Umbilical cord (tissue), 2 donors: ENCODE measurements at places on chromosomes 1 and 21. TPM values are rescaled to one million over a fixed set of nuclear protein-coding genes. Genes with fewer than 3 reads are reported as not detected.

GRCh38 chr1:82108843-82109242 lies 308.1 kb downstream of the ADGRL2 start:
- no peak for DNase-seq

- DNase-seq: peak; percentile 27
Observed at GRCh38 chr1:52632732-52633290, at the start of gene SHISAL2A. TSS of gene SHISAL2A (plus strand) at chr1:52633168. CDS start at chr1:52633494, 326 bp downstream.

- no peak for DNase-seq
Observed at GRCh38 chr1:171220081-171220420, 28.2 kb upstream of the FMO1 start.

DNA sequence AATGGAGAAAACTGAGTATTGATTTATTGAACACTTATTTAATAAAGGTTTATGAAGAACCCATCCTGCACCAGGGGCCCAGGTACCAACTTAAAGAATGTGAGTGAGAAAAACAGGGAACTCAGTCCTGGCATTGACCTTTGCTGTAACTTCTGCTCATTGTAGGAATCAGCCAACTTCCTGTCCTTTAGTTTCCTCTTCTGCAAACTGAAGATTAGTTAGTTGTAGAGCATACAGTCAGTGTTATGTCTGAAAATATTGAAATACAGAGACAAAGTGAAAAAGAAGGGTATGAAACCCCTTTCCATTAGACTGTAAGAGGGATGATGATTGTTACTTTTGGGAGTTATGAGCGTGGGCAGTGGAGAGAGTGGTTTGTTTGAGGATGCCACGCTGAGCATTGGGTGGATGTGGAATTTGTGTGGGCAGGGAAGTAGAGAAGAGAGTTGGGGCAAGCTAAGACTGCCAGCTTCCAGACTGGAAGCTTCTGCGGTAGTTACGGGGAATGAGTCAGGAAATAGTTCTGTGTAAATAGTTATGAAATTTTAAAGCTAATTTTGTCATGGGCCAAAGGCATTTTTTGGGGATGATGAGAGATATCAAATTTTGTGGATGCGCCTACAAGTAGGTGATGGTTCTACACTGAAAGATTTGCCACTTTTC lies 89.2 kb downstream of the GPR88 start:
- no peak for DNase-seq

GRCh38 chr1:221165839-221166500 lies 286.7 kb downstream of the HLX start:
- DNase-seq: peak; percentile 19

GRCh38 chr1:152972196-152972886 lies 1.9 kb downstream of the SPRR4 start:
- DNase-seq: no peak

DNA sequence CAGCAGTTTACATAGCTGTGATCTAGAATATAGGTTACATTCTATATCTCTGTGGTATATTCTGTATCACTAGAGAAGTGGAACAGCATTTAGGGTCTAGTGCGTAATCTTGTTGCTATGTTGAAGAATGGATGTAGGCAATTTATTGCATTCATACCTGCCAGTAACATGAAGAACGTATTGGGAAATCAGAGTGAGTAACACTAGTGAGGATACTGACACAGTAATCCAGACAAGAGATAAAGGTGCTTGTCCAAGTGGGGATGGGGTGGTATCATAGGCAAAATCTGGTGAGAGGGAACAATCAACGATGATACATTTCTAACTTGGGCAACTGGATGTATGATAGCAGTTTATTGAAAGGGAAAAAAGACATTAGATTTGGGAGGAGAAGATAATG lies 9.8 kb downstream of the PPP2R5A start:
- no peak for DNase-seq

- DNase-seq: no peak
Observed at GRCh38 chr1:109794319-109795132, 30.8 kb upstream of the EPS8L3 start.

GRCh38 chr1:3638027-3638426 lies 11.9 kb downstream of the WRAP73 start:
- no peak for DNase-seq

DNA sequence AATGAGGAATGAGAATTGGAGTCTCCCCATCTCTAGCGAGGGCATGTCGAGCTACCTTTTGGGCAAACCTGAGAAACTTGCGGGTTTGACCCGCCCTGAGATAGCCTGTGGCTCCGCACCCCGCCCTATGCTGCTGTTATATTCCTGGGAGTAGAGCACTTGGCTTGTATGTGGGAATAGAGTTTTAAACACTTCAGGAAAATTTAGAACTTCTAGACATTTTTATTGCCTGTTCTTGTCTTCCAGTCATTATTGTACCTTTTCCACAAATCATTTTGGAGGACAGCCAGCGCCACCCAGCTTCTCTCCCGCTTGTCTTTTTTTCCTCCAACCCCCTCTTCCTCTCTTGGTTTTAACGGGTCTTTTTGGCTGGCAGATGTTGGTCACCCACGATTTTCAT lies 738 bp downstream of the GNPAT start:
- DNase-seq: no peak

- DNase-seq: no peak
Observed at GRCh38 chr1:86396498-86396890, 371 bp upstream of the ODF2L start.

DNA sequence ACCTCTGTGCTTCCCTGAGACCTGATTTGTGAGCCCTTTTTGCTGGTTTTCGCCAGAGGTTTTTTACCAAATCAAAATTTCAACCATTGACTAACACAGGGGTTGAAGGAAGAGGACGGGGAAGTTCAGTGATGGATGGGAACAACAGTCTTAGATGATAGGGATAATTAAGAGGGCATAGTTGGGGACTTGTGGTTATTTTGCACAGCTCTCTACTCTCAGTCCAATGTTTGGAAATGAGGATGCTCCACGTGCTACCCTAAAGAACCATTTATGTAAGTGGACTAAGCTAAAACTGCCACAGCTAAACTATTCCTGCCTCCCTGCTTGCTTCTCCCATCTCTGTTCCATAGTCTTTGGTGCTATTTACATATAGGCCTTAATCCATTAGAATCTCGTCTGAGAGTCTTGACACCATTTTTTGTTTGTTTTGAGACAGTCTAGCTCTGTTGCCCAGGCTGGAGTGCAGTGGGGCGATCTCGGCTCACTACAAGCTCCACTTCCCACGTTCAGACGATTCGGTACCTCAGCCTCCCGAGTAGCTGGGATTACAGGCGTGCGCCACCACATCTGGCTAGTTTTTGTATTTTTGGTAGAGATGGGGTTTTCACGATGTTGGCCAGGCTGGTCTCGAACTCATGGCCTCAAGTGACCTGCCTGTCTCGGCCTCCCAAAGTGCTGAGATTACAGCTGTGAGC lies 684 bp upstream of the MCL1 start:
- DNase-seq: no peak

DNA sequence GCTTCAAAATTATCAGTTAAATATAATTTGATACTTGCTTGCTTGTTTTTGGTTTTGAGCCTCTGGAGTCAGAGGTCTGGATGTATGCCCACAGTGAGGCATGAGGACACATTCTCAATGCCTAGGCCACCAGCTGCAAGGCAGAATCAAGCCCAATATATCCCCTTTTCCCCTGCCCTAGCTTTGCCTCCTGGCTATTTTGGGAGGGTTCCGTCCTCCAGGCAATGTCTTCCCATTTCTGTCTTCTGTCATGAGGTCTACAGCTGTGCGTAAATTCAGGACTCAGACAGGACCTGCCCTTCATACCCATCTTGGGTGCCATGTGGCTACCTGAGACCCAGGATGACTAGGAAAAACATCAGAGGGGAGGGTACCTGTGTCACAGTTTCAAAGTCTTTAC lies 19.2 kb downstream of the NRDC start:
- DNase-seq: no peak

GRCh38 chr1:14923727-14924452 lies 229.7 kb upstream of the TMEM51 start:
- peak; percentile 69 for DNase-seq

DNA sequence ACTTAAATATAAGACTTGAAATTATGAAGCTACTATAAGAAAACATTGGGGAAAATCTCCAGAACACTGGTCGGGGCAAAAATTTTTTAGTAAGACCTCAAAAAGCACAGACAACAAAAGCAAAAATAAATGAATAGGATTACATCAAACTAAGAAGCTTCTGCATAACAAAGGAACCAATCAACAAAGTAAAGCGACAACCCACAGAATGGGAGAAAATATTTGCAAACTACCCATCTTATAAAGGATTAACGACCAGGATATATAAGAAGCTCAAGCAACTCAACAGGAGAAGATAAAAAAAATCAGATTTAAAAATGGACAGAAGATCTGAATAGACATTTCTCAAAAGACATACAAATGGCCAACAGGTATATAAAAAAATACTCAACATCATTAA lies 19.1 kb downstream of the UCHL5 start:
- DNase-seq: no peak

- DNase-seq: no peak
Observed at GRCh38 chr1:154151311-154151710, 3.6 kb downstream of the NUP210L start.

GRCh38 chr1:50098591-50099021 lies 10.1 kb upstream of the ELAVL4 start:
- no peak for DNase-seq

DNA sequence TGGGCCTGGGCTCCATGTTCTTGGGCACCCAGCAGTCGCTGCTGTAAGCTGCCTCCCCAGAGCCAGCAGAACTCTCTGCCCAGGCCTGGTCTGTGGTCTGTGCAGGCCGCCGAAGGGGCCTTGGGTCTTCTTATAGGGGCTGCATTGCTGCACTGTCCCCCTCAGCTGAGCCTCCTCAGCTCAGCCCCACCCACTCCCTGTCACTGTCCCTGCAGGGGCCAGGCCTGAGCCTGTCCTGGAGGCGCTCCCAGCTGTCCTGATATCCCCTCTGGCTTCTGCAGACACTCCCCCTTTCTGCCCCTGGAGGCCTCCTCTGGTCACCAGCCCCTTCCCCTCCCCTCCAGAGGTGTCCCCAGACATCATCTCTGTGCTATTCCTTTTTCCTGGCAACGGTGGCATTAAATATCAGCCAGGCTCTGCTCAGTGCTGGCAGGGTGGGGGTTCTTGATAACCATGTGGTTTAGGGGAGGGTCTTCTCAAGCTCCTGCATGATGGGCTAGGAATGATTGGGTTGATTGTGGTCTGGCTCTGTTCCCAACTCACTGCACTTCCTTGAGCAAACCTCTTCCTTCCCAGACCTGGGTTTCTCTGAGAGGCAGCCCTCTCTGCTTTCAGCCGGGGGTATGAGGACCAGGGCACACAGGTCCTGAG lies 3.7 kb upstream of the FOXO6 start:
- no peak for DNase-seq

GRCh38 chr1:47839433-47839760 lies 157.8 kb downstream of the TRABD2B start:
- peak; percentile 23 for DNase-seq

- DNase-seq: peak; percentile 61
Observed at GRCh38 chr1:1059494-1060280, 14.4 kb downstream of the RNF223 start.

DNA sequence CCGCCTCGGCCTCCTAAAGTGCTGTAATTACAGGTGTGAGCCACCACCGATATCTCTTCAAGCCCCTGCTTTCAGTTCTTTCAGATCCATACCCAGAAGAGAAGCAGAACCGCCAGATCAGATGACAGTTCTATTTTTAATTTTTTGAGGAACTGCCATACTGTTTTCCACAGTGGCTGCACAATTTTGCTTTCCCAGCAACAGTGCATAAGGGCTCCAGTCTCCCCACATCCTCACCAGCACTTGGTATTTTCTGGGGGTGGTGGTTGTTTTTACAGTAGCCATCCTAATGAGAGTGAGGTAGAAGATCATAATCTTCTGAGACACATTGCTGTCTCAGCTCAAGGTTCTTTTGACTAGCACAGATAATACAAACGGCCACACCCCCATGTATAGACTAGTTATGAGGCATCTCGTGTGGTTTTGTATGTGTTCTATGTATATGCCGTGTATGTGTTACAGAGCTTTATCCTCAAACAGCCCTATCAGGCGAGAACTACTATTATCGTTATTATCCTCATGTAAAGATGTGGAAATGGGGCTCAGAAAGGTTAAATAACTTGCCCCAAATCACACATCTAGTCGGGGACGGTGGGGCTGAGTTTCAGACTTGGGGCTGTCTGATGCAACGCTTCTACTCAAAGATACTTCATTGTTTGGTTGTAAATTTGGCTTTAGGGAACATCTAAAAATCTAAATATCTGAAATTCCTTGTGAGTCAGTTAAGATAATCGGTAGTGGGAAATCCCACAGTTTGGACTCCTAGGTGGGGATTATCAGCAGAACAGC lies 12.0 kb downstream of the FHAD1 start:
- peak; percentile 34 for DNase-seq

GRCh38 chr1:208161005-208161404 lies 83.2 kb downstream of the PLXNA2 start:
- DNase-seq: no peak

DNA sequence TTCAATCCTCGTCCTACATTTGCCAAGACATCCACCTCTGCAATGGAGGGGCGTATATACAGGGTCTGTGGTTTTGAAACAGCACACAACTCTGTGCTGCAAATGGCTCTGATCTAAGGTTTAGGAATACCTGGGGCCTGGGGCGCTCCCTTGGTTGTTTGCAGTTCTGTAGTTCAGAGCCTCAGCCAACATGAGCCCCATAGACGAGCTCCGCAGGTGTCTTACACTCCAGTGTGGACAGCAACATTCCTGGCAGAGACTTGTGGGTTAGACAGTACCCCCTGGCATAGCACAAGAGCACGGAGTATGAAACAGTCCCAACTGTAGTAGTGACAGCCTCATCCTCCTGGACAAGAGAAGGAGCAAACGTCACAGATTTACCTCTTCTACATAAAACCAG lies 120.3 kb upstream of the BARHL2 start:
- no peak for DNase-seq

DNA sequence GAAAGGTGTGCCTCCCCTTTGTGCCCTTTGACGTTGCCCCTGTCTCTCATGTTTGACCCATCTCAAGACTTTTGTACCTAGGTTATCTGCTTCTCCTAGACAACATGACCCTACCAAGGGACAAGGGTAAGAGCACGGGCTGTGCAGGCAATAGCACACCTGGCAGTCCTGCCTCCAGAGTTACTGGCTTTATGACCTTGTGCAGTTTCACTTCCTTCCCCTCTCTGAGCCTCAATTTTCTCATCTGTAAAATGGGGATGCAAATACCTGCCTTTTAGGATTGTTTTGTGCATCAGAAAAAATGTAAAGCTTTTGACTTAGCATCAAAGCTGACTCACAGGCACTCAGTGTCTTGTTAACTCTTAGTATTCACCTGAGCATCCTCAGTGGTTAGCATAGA lies 36.4 kb downstream of the ELK4 start:
- no peak for DNase-seq

SLC44A3 gene
- 5.1 TPM for total RNA-seq

MYBPH gene
- not detected for total RNA-seq

CELSR2 gene
- total RNA-seq: 2.6 TPM

C1orf94 gene
- total RNA-seq: 0.72 TPM

KMO gene
- 4.6 TPM for total RNA-seq

OPRD1 gene
- 0.72 TPM for total RNA-seq

BTF3L4 gene
- 46.5 TPM for total RNA-seq

CLCA1 gene
- total RNA-seq: 0.72 TPM

AVPR1B gene
- total RNA-seq: 0.72 TPM

NBPF6 gene
- total RNA-seq: not detected

IVL gene
- 14.2 TPM for total RNA-seq

TMEM269 gene
- total RNA-seq: not detected

RNU1-2 gene
- total RNA-seq: under 0.01 TPM

OR2L13 gene
- total RNA-seq: 3.1 TPM

GNAT2 gene
- not detected for total RNA-seq

PLEKHG5 gene
- total RNA-seq: 17.1 TPM

AMIGO1 gene
- 7.9 TPM for total RNA-seq

CD2 gene
- total RNA-seq: not detected

TMEM54 gene
- 21.7 TPM for total RNA-seq
